ENCODE measurements at places on chromosomes 16 and 17.

DNA sequence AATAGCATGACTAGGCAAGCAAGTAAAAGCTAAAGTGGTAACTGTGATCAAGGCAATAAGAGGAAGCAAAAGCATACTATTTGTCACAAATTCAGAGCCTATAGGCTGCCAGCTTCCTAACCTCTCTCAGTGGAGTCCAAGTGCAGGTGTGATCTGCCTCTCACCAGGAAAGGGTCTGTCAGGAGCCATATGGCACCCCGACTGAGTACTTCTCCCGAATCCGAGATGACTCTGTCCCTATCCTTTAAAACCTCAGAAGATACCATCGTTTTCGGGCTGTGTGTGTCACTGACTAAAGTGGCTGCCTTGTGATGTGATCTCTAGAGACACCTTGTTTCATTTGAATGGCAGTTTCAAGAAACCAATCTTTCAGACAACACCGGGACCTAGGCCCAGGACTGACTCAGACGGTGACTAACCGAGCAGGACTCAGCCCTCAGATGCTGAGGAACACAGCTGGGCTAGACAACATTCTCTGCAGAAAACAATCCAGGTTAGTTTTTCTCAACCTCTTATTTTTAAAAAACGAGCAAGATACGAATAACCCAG lies 63.6 kb downstream of the SMG6 start:
- no peak for DNase-seq

- DNase-seq: no peak
Observed at GRCh38 chr17:76537288-76537577, 276 bp downstream of the CYGB start.

- no peak for DNase-seq
Observed at GRCh38 chr16:74742051-74742481, 32.6 kb downstream of the FA2H start.

GRCh38 chr16:49312389-49312985 lies 30.8 kb upstream of the CBLN1 start:
- DNase-seq: no peak

- no peak for DNase-seq
Observed at GRCh38 chr17:20097330-20097729, 88.2 kb downstream of the SPECC1 start.

- no peak for DNase-seq
Observed at GRCh38 chr16:88084881-88085280, 133.6 kb downstream of the BANP start.

DNA sequence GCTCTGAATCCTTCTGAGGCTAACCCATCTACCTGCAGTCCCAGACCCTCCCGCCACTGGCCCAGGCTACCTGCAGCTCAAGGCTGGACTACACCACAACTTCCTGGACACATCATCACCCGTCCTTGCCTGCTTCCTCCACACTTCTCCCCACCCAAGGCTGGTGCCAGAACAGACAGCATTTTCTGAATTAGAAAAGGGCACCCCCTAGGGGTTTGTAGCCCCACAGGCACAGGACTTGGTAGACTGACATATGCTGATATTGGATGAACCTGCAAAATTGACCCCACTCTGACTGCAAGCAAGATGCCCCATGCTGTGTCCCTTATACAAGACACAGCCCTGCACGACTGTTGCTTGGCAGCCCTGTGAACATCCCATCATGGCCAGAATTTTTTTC lies 271.5 kb upstream of the C16orf82 start:
- no peak for DNase-seq

GRCh38 chr16:10421596-10421995 lies 35.7 kb downstream of the ATF7IP2 start:
- DNase-seq: no peak

GRCh38 chr16:68155425-68155824 lies 70.3 kb downstream of the NFATC3 start:
- no peak for DNase-seq

DNA sequence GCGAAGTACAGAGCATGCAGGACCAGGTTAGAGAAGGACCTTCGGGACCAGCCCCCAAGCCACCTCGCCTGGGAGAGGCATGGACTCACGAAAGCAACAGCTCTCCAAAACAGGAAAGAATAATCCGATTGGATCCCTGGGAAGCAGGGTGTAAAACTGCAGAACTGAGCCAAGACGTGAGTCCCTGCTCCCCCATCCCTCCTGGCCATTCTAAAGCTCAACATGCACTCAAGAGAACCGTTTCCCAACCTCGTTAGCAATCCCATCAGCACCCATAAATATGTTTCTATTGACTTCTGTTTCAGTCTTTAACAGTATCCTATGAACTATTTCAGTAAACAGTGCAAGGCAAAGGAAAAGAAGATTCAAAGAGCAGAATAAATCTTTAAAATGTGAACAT lies 167.0 kb downstream of the COPRS start:
- no peak for DNase-seq

- no peak for DNase-seq
Observed at GRCh38 chr17:45410144-45411091, 22.3 kb downstream of the ARHGAP27 start.

GRCh38 chr17:29178750-29179231 lies 1.4 kb downstream of the MYO18A start:
- DNase-seq: no peak
